NCI-H1092 treated with DMSO at 0.1 percent for 48 hours (cell line): ENCODE measurements at places on chromosomes 5 and 9.
A peak's percentile ranks its signal among the peaks of the same experiment; 100 is the strongest.

GRCh38 chr5:137182576-137182975, 316.6 kb downstream of the SPOCK1 start:
- no peak for DNase-seq

- no peak for DNase-seq
Observed at GRCh38 chr9:136648751-136649150, 14.0 kb upstream of the EGFL7 start.

DNA sequence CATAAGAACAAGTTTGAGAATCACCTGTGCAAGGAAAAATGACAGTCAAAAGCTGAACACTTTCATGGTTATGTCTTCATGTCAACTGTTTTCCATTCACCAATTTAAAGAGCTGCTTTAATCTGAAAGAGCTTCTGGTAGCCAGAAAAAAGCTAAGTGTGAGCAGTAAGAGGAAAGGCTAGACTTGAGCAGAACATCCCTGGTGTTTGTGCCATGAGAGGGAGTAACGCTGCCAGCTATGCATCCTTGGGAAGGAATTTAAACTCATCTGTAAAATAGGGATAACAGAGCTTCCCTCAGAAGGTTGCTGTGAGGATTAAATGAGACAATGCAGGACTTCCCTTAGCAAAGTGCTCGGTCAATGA, 193.7 kb downstream of the MAPKAP1 start:
- no peak for DNase-seq

GRCh38 chr9:126081746-126082145, 244.9 kb upstream of the MVB12B start:
- DNase-seq: no peak

DNA sequence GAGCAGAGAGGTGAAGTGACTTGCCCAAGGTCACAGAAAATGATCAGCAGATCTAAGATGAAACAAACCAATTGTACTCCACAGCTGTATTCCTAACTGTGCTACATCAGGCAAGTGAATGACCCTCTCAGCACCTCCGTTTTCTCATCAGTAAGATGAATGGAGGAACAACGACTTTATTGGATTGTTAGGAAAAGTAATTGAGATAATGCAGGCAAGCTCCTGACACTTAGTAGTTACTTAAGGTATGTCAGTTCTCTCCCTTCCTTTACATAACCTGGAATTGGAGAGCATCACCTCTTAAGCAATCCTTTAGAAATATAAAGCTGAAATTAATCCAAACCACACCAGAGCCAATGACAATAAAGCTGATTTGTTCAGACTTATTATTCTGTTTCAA, 451.2 kb upstream of the CD180 start:
- no peak for DNase-seq

DNA sequence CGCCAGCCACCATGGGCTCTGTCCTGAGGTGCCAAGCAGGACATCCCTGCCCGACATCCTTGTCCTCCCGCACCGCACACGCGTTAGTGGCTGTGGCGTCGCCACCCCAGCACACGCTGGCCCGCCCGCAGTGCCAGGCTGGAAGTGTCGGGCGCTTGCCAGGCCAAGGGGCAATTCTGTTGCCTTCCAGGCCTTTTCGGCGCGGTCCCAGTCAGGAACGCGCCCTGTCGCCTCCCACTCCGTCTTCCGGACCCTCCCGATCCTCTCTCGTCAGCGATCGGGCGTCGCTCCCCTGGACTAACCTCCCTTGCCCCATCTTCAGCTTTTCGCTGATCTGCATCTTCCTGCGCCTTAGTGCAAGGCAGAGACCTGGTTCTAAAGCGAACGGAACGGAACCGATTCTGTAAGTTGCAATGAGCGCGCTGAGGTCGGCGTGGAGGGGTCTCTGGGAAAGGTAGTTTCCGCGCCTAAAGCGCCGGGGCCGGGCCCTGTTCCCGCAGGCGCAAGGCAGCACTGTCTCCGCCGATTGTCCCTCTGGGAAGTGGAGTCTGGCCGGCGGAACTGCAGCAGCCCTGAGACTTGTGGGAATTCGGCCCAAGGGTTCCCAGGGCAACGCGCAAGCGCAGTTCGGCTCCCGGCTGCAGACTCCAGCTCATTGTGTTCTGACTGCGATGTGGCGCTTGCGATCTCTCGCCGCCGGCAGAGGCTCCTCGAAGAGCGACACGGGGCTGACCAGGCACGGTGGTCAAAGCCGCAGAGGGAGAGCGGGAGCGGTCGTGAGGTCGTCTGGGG, at the start of gene ZNF454:
TSS of gene ZNF454 (plus strand) at position 630 of the 792 bp plus-strand sequence. CDS start 1,594 bp downstream, outside the sequence.
- DNase-seq: peak; percentile 87

GRCh38 chr9:68847765-68848164, 142.7 kb downstream of the PIP5K1B start:
- no peak for DNase-seq

DNA sequence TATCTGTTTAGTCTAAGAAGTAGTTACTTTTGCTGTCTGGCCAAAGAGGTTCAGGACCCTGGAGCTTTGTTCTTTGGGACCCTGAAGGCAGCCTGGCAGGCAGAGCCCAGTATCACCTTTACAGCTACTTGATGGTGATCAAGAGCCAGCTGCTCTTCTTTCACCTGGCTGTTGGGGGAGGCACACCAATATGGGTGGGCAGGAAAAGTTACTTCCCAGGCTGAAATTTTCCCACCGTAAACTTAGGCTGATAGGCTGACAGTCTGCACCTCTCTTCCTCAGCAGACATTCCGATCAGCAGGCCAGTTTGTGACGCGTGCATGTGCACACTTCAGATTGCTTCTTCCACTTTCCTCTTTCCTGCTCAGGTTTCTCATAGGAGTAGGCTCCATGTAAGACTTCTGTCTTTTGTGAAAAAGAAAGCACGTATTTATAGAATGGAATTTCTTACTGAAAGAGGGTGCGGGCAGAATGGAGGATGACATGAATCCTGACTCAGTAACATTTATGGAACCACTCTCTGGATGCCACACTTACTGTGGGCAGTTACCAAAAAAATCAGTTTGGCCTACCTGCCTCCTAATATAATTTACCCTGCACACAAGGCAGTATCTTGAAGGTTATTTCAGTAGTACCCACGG, 223.9 kb upstream of the DMRT1 start:
- no peak for DNase-seq

- no peak for DNase-seq
Observed at GRCh38 chr9:135062254-135062653, 25.2 kb upstream of the OLFM1 start.

DNA sequence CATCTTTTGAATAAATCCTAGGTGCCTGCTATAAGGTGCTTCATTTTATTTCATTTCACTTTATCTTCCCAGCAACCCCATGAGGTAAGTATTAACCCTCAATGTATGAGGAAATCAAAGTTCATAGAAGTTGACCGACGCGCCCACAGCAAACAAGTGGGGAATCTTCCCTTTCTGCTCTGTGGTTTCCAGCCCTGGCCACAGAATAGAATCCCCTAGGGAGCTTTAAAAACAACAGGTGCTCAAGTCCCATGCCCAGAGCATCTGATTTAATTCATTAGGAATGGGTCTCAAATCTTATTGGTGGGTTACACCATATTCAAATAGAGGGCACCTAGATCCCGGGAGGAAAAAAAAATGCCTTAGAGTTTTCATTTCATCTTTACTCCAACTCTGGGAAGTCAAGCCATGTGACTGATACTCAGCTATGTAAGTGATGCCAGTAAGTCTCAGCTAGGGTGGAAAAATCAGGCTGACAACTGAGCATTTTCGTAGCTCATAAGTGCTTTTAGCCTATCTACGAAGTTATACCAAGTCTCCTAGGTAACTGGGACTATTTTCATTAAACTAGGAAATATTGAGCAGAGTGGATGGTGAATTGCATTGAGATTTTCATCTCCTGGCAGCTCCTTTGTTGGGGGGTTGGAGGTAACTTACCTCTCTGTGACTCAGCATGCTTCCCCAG, 353.4 kb upstream of the SLC30A5 start:
- DNase-seq: peak; percentile 41

DNA sequence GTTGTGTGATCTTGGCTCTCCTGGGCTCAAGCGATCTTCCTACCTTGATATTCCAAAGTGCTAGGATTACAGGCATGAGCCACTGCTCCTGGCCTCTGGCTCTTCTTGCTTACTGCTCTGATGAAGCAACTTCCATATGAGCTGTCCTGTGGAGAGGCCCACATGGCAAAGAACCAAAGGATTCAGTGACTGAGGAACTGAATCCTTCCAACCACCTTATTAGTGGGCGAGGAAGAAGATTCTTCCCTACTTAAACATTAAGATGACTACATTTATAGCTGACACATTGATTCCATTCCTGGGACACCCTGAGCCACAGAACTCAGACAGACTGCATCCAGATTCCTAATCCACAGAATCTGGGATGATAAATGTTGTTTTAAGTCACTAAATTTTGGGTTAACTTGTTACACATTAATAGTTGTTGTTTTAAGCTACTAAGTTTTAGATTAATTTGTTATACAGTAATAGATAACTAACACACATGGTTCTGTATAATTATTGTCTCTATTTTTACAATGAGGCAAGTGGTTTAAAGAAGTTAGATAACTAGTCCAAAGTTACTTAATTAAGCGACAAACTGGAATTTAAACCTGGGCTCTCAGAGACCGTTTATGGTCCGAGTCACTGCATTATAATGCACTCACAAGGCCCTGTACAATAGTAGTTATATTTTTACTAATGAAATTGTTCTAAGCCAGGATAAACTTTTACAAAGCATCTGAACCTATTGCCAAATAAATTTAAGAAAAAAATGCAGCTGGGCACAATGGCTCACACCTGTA, 16.7 kb upstream of the SLCO4C1 start:
- no peak for DNase-seq

- peak; percentile 30 for DNase-seq
Observed at GRCh38 chr9:118222375-118222774, 518.2 kb downstream of the TLR4 start.

DNA sequence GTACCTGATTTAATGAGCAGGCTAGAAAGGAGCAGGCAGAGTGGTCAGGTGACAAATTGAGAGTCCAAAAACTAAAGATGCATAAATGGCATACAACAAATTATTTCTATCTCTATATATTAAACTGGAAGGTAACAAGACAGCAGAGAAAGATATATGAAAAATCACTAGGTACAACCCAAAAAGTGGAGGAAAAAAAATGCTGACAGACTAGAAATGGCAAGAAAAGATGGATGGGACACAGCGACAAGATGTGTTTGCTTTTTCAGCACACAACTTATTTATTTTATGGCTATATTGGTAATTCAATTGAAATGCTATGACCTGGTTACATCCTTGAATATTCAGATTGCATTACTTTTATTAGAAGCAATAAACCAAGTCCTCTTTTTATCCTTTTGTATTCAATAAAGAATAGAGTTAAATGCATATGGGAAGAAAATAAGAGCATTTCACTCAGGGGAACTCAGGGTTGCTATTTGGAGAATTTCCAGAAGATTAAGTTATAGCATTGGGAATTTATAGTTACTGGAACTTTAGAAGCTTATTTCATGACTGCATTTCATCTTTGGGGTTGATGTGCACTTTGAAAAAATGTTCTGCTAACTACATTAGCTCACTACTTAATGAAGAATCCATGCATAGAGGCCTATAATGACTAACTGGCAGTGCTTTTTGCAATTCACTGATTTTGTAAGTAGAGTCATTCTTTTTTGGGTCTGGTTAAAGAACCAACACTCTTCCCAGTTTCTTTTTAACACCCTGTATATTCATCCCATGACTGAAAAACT, 566.6 kb upstream of the TUSC1 start:
- no peak for DNase-seq

DNA sequence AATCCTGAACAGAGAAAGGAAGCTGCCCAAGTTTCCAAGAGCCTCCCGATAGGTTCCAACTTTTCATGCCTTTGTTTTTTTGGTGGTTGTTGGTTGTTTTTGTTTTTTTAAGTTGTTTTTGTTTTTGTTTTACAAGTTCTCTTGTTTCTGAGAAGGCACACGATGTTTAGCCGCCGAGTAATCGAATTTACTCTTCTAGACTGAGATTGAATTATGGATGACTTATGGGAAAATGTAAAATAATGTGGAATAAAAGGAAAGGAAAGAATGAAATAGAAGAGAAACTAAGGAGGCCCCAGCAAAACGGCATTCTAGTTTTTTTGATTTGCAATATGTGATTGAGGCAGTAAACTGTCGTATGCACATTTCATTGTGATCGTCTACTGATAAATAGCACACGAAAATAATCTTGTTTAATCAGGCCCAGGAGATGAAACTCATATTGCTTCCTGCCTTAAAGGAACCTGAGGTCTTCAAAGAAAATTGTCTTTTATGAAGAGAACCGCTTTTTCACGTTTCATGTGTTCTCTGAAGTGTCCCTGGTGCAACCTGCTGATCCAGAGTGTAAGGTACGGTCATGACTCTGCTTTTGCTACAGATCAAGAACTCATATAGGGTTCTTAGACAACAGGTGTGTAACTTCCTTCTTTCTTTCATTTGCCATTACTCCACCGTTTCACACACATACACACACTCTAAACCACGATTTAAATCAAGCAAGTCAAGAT, 1.3 kb upstream of the GNAQ start:
- DNase-seq: no peak

- peak; percentile 21 for DNase-seq
Observed at GRCh38 chr5:44332285-44332971, 56.8 kb downstream of the FGF10 start.

DNA sequence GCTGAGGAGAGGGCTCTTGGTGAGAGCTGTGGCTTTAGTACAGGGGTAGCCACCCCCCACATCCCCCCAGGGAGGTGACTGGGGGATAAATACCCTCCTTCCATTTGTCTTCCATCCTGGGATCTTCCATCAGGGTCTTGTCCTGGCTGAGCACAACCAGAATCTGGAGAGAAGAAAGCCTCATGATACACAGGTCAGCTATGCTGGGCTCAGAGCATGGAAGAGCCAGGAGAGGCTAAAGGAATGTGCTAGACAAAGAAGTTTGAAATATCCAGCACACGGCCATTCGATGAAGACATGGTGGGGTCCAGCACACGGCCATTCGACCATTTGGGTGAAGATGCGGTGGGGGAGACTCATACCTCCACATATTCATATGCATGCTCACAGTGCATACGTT, 30.0 kb downstream of the ROPN1L start:
- no peak for DNase-seq

GRCh38 chr9:69495296-69495695, 170.3 kb downstream of the ENTREP1 start:
- DNase-seq: no peak

DNA sequence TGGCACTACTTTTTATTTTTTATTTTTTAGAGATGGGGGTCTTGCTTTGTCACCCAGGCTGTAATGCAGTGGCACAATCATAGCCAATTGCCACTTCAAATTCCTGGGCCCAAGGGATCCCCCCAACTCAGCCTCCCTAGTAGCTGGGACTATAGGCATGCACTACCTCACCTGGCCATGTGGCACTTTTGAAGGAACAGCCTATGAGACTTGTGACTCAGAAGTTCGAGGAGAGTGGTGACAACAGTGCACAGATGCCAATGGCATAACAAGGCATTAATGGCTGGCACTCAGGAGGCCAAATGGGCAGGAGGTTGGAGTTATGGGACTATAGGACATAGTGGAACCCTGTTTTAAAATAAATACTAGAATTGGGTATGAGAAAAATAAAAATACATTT, 33.7 kb downstream of the ANKRD31 start:
- no peak for DNase-seq

DNA sequence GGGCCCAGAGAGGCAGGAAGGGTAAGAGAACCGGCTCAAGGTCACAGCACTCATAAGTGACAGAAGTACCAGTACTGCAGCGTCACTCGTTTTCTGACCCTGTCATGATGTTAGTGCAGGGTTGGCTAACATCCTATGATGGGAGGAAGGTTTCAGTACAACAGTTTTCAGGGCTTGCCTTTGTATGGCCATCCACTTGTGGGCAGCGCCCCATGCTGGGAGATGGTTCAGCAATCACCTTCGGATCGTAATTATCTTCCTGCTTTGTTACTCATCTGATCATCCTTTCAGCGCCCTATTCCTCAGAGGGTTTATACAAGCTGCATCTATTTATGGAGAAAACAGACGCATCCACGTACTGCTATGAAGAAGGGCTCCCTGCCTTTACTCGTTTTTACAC, 2.4 kb downstream of the MAP1B start:
- peak; percentile 25 for DNase-seq
